Fibroblast of skin of left quadriceps (primary cell): ENCODE measurements at places on chromosomes 3 and 15.

- DNase-seq, result no peak
Observed at GRCh38 chr3:114336122-114336697, 42.4 kb downstream of the TIGIT start.

GRCh38 chr15:68655686-68656437, 77.1 kb downstream of the CORO2B start:
- DNase-seq, result no peak

- no peak for DNase-seq
Observed at GRCh38 chr3:186609247-186609868, 3.5 kb upstream of the AHSG start.

GRCh38 chr3:62119139-62119538, 254.2 kb downstream of the FEZF2 start:
- no peak for DNase-seq

DNA sequence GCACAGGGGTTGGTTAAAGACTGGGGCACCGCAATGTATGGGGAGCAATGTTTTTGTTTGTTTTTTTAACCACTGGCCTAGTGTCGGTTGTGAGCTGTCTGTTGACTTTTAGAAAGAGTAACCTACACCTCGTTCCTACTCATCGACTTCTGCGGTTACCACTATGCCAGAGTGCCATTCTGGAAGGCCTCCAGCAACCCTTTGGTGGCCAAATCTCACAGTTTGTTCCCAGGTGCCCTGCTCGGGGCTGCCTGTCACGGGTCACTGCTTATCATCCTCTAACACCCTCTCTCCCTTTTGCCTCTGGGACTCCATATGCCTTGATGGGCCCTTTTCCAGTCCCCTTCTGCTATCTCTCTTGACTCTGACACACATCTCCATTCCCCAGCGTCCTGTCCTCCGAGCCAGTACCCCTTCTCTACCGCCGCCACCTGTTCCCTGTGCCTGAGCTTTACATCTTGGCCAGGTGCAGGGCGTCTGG, 290.4 kb upstream of the C2CD4B start:
- no peak for DNase-seq

DNA sequence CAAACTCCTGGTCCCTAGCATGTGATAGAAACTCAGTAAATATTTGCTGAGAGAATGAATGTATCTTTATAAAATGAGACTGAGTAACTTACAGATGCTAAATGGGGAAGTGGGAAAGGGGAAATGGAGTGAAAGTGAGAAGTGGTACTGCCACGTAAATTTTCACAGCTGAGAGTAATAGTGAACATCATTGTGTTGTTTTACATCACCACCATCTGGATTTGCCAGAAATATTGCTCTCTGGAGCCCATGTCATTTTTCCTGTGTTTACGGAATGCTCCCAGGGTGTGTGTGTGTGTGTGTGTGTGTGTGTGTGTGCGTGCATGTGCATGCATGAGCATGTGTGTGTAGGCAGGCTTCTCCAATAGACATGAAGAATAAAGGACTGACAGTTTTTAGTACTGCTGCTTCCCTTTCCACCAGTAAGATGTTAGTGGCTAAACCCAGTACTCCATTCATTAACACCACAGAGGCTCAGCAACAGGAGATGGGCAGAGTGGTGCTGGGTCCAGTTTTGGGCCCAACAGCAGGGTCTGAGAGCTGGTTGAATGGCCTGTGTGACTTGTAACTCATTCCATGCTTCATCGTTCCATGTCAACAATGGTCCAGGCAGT, 57.3 kb downstream of the DIPK2A start:
- no peak for DNase-seq

GRCh38 chr3:59065240-59065639, 15.4 kb upstream of the CFAP20DC start:
- no peak for DNase-seq

DNA sequence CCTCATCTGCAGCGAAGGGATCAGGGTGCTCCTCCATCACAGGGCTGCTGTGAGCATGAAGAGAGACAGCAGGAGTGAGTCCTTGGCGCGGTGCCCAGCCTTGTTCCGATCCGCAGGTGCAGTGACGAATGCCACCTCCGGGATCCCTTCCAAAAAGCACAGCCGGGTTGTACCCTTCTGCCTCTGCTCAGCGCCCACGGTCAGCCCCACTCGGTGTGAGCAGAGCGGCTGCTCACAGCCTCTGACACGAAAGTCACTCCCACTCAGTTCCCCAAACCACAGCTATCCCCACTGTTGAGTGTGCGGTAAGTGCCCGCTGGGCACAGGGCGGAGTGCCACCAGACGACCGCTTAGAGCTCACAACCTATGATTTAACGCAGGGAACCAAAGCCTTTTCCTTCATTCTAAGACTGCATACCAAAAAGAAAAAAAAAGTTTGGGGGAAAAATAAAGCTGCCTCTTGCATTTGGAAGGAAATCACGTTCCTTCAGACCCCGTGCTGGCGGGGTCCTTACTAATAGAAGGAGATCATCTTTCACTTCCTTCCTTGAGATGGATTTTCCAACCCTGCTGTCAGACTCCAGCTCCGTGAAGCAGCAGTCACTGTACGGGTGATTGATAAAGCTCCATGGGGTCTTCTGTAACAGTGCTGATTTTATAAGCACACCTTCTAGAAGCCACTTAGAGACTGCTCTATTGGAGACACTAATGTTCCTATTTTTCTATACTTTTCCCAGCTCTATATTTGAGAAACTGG, 34.7 kb upstream of the TUBGCP5 start:
- no peak for DNase-seq

DNA sequence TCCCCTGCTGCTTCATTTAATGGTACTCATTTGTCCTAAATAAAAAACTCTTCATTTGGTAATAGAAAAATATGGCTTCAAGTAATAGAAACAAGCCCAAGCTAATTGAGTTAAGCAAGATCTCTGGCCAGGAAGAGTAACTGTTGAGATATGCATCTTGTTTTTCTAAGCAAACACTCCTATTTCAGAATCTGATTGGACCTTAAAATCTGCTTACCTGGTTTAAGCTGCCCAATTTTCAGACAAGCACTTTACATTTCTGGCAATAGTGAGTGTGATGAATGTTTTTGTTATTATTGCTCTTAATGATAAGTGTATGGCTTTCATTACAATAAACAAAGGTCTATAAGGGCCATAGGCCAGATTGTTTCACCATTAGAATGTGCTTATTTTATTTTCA, 86.2 kb downstream of the CMSS1 start:
- DNase-seq, result no peak

DNA sequence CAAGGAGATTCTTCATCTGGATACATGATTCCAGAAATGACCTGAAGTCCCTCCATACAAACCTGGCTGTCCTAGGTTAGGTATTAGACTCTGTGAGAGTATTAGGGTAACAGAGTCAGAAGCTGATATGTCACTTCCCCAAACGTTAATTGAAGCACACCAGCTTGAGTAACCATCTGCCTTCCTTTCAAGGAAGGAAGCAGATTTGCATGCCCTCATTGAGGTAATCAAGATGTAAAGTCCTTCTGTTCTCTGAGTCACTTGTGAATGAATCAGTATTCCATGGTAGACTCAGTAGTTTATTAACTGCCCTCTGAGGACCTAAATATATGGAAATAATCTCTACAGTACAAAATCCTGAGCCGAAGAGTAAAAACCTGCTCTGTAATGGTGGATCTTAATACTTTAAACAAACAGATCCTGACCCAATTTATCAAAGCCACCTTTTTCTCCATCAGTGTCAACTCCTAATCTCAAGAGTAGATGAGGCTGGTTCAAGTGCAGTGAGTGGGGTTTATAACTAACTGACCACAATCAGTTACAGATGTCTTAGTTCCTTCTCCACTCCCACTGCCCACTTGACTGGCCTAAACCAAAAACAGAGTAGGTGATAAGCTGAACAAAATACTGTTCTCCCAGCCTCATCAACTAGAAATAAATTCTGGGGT, 246.2 kb upstream of the CHRM5 start:
- no peak for DNase-seq

DNA sequence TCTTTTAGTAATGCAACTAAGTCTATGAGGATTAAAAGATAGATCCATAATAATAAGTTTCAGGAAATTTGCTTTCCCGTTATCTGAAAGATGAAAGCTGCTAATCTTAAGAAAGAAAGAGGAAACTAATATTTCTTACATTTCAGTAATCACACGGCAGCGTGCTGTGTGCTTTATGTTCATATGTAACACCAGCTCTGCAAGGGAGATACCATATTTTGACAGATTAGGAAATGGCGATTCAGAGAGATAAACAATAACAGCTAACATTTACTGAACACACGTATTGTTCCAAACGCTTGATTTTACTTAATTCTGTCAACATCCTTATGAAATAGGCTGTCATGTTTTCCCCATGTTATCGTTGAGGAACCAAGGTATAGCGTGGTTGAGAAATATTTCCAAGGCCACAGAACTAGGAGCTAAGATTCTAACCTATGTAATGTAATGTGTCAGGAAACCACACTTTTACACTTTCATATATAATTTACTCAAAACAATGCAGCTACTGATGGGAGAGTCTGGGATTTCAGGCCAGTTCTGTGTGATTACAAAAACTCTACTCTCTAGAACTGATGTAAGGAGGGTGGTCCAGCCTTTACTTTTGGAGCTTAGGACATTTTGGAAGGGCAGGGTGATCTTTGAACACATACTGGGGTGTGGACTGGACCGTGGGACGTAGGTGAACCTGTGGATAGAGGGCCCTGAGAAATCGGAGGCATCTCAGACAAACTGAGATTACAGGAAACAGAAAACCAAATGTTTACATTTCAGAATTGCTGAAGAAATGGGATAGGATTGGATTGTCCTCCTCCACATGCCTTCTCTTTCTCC, 100.6 kb downstream of the IL1RAP start:
- no peak for DNase-seq

DNA sequence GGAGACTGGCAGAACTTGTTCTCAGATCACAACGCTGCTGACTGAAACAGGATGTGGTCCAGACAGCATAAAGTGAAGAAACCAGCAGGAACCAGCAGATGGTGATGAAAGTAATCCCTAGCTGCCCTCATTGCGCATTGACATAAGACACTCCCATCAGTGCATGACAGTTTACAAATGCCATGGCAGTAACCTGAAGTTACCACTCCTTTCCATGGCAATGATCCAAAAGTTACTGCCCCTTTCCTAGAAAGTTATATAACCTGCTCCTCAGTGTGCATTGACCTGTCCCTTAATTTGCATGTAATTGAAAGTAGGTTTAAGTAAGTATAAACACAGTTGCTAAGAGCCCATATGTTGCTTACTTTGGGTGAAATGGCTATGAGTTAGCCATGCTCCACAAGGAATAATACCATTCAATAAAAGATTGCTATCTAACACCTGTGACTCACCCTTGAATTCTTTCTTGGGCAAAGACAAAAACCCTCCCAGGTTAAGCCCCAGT, 149.1 kb upstream of the CD96 start:
- DNase-seq, result no peak

GRCh38 chr3:138205527-138205926, 18.4 kb downstream of the ARMC8 start:
- no peak for DNase-seq

- no peak for DNase-seq
Observed at GRCh38 chr15:45827275-45827674, 192.4 kb downstream of the SQOR start.

DNA sequence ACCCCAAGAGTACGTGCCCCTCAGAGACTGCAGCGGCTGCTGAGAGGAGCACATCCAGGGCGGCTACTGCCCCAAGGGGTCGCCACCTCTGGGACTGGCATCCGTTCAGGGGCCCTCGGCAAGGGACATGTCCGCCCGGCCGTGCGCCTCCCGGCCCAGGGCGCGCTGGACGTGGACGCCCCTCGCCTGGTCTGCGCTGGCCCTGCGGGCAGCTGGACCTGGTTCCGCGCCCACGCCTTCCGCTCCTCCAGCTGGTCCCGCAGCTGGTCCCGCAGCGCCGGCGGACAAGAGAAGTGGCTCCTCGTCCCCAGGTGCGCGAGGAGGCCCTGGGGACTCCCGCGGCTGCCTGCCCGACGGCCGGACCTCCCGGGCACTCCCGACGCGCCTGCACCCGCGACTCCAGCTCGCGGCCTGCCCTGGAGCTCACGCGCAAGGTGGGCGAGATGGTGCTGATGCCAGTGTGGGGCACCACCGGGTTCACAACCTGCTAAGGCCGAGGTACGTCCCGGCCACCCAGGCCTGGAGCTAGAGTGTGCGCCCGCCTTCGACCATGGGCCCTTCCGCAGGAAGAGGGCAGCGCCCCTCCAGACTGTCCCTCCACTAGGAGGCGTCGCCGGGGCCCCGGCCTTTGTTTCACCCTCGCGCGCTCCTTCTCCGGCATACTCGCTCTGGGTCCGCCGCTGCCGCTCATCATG, 14.4 kb upstream of the GP9 start:
- DNase-seq, result no peak
